ENCODE measurements at places on chromosomes 3 and 15.

DNA sequence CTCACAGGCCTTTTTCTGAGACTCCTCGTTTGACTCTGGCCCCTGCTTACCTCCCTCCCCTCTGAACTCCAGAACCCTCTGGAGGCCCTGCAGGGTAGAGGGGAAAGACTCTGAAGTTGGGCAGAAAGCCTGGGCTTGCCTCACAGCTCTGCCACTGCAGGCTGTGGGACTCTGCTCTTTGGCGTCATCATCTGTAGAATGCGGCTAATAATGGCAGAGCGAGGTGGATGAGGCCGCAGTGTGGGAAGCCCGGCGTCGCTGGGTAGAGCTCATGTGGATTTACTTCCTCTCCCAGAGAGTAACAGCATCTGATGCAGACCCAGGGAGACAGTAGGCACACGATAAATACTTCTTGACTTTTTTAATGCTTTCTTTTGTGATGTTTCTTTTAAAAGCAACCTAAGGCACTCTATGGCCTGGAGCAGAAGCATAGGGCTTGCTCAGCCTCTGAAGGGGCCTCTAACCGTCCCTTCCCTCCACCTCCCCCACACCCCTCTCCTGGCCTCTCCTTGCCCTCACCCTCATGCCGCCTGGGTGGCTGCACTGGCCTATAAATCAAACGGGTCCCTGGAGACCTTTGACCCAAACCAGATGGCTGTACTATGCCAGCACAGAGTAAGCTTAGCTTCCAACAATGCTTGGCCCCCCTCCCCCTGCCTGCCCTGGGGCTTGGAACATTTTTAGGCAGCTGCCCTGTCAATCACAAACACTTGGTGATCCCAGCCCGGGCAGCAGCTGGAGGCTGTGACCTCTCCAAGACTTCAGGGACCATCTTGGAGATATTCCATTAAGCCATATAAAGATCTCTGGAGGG, 32.9 kb downstream of the SPSB4 start:
- DNase-seq, result no peak

GRCh38 chr15:100877551-100877950, 2.1 kb upstream of the ALDH1A3 start:
- DNase-seq, result no peak

GRCh38 chr3:29922992-29923746, 642.3 kb downstream of the RBMS3 start:
- no peak for DNase-seq

DNA sequence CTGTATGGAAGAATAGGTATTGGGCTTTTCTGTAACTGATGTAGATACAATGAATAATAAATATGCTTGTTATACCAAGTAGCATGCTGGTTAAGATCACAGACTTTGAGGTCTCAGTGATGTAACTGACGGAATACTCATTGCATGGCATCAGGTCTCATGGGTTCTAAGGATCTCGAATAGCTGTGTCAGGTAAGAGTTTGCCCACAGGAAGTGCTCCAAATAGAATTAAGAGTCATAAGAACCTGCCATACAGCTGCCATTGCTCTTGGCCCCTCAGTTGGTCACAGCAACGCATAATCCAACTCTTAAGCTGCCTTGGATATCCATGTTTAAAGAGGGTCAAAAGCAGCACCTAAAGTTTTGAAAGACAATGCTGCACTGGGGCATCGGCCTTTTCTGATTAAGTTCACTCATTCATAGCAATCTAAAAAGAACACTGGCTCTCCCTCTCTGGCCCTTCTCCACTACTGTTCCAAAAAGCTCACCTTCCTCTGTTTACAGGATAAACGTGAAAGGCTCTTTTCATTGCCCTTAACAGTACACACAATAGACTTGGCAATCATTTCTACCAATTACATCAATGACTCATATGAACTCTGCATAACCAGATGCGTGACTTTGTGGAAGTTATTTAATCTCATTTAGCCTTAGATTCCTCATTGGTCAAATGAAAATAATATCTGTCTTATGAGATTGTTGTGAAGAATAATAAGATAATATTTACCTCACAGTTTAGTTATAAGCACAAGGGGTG, 74.6 kb downstream of the ZBTB20 start:
- DNase-seq, result no peak

GRCh38 chr3:14988988-14989394, 41.6 kb downstream of the NR2C2 start:
- DNase-seq, result no peak

GRCh38 chr3:74390121-74390877, 224.2 kb downstream of the CNTN3 start:
- no peak for DNase-seq

GRCh38 chr15:58958811-58959210, 25.3 kb upstream of the SLTM start:
- no peak for DNase-seq

DNA sequence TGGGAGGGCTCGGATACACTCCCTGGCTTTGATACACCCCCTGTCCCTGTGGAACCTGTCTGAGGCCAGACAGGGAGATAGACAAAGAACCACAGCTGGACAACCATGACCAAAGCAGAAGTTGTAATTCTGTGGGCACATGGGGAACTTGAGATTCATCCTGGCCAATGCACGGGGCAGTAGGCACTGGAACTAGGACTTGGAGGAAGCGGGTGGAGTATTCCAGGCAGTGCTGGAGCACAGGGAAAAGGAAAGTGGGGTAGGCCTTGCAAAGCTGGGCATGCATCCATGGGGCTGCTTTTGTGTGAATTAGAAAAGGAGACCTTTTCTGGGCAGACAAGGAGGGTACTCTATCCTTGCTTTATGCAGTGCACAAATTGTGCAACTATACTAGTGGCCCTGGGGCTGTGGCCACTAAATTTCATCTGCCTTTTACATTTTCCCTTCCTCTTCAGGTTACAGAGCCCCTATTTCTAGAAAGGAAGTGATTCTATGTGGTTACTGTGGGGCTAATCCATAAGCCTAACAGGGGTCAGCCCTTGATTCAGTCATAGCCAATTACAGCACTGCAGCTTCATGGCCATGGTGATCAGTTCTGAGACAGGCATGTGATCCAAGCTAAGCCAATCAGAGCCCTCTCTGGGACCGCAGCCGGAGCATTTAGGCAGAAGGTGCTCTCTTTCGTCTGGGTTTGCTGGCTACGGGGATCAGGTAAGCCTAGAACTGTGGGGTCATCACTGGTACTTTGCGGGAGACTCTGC, 21.0 kb downstream of the CRABP1 start:
- DNase-seq, result no peak

DNA sequence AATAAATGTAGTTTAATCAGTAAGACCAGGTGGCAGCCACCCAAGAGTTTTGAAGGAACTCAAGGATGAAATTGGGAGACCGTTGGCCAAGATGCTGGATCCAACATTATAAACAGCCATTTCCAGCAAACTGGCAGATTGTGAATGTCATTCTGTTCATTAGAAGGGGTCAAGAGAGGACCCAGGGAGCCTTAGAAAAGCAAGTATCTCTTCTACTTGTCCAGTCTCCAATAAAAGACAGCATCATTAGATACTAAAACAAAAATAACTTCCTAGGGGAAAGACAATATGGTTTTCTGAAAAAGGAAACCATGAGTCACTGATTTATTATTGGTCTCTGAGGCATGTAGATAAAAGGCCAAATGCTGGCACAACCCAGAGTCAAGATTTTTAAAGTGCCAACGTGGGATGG, 67.9 kb downstream of the GADL1 start:
- DNase-seq, result no peak

- DNase-seq, result no peak
Measured at GRCh38 chr3:148601766-148602685, 95.7 kb upstream of the AGTR1 start.

DNA sequence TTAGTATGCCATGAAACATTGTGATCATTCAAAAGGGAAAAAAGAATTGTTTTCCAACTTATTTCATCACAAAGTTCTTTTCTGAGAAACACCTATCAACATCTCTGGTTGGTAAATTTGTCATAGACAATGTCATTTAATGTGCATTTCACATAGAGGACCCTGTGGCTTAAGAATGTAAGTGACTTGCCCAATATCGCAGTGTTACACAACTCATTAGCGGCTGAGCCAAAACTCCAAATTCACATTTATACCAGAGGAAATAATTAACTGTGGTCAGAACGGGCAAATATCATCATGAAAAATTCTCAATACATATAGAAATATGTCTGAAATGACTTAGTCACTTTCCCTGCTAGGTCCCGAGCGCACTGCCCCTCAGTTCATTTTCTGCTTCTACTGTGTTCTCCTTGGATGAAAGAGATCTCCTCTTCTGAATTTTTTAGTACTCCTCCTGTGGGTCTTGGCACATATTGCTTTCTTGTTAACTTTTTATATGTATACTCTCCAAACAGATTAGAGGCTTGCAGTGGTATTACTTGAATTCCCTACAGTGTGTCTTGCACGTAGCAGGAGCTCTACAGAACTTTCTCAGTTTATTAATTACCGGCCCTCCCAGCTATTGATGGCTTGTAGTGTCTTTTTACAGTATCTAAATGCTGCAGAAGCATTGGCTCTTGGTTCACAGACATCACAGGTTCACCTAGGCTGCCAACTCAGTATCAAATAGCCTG, 33.1 kb downstream of the PTX3 start:
- DNase-seq, result peak; percentile 4

DNA sequence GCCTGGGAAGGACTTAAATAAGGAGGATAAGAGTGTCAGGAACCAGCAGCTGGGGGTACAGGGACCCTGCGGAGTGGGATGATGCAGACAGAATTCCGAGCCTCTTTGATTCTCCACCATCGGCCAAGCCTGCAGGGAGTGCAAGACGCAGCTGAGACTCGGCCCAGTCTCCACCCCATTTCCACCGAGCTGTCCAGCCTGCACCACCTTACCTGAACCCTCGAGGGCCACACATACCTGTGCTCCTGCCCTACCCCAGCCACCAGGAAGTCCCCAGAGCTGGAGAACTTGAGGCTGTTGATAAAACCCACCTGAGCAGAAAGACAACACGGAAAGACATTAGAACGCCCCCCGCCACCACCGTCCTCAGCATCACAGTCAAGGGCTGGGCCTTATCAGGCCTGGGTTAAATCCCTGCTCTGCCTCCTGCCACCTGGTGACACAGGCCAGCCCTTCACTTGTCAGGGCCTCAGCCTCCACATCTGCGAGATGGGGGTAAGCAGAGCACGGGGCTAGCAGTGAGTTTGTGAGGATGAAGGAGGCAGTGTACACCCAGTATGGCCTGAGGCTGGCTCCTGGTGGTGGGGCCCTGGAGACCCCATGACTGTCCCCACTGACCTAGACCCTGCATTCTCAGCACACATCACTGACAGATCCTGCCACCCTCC, 8.1 kb downstream of the RRP9 start:
- DNase-seq, result no peak

- no peak for DNase-seq
Measured at GRCh38 chr3:171622126-171622525, 161.9 kb upstream of the TNIK start.

- DNase-seq, result no peak
Measured at GRCh38 chr3:156860873-156861272, 34.7 kb downstream of the LEKR1 start.

DNA sequence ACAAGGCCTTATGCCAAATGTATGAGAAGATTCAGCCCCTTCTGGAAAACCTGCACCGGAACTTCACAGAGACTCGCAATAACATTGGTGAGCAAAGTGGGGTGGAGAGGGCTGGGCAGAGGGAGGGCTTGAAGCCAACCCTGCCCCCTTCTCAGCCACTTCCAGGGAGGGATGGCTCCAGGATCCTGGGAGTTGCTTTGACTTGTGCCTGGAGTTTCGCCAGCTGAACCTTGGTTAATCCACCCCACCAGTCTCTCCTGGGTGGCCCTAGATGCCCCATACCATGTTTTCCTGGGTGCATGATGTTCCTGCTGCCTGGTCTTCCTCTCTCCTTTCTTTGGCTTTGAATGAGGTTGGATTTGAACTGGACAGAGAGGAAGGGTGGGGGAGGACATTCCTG, 10.8 kb downstream of the TBC1D21 start:
- no peak for DNase-seq

DNA sequence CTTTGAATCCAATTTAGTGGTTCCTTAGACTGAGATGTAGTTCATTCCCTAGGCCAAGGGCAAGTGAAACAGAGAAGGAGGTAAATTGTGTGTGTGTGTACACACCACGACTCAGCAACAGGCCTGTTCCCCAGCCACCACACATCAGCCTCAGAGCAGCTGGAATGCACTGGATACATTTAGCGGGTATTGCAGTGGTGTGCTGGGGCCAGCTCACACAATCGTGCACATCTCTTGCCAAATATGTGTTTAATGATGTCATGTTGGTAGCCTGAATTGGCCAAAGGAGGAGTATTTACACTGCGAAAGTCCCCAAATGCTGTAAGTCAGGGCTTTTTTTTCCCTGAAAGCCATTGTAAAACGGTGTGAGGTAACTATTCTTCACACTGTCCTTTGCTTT, 82.3 kb downstream of the RBPMS2 start:
- peak; percentile 28 for DNase-seq

- DNase-seq, result no peak
Measured at GRCh38 chr3:49434731-49435130, 5.6 kb upstream of the NICN1 start.

DNA sequence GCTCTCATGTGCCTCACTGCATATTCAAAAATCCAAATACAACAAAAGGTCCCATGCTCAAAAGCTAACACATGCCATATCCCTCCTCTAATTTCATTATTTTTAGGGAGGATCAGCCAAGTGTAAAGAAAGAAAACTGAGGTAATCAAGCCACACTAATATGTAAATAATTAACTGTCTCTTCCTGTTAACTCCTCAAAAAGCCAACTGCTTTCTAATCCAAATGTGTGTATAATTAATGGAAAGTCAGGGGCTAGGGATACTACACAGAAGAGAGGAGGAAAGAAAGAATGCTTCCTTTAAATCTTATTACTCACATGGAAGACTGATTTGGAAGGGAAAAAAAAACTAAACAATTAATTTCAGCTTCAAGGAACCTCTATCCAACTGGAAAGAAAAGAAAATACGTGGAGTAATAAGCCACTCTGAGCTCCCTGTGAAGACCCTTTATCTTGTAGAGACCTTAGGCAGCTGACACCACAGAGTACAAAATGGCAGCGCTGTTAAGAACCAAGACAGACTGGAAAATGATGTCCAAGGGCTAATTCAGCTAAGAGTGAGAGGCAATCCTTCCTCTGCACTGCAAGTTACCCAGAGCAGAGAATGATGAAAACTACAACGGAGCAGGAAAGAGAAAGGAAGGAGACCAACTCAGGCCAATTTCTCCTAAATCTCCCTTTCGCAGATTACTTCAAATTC, 56.8 kb downstream of the ZNF148 start:
- DNase-seq, result no peak

GRCh38 chr3:115652738-115653137, 29.4 kb downstream of the GAP43 start:
- DNase-seq, result no peak

DNA sequence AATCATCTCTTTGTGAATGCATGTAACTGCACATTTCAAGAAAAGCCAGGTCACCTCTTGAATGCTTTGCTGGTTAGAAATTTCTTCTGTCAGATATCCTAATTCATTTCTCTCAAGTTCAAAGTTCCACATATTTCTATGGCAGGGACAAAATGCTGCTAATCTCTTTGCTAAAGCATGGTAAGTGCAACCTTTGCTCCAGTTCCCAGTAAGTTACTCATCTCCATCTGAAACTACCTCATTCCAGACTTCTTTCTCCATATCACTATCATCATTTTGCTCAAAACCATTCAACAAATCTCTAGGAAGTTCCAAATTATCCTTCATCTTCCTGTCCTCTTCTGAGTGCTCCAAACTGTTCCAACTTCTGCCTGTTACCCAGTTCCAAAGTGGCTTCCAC, 230.6 kb downstream of the ZMAT3 start:
- no peak for DNase-seq

Measured in prostate gland (tissue), 2 donors.